ENCODE measurements at places on chromosomes 4 and X.

DNA sequence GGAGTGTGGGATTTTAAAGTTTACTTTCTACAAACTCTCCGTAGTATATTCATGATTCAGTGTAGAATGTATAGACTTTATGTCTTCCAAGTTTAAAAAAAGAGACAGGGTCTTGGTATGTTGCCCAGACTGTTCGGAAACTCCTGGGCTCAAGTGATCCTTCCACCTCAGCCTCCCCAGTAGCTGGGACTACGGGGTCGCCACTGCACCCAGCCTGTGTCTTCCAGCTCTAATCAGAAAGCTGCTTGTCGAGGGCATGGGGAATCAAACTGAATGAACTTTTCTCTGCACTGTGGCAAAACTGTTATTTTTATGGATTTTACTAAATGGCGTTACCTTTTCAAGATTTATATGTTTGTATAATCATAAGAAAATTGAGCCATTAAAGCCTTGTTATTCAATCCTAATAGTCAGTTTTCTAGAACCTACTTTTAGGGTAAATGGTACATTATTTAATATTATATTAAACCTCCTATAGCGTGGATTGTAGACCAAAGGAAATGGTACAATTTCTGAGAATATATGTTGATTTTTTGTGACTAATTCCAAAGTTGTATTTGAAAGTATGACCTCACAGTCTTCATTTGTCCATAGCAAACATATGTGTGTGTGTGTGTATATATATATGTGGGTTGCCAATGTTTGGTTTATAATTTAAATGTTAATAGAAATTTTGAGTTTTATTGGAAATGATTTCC, 1.1 kb downstream of the BLOC1S4 start:
- DNase-seq, result no peak
- peaks cover 2% of the 10 kb centered on the region for H3K36me3 ChIP-seq
- H3K27ac ChIP-seq, result peak overlapping the region; percentile 82
- H3K4me1 ChIP-seq, result peaks cover 27% of the 10 kb centered on the region

DNA sequence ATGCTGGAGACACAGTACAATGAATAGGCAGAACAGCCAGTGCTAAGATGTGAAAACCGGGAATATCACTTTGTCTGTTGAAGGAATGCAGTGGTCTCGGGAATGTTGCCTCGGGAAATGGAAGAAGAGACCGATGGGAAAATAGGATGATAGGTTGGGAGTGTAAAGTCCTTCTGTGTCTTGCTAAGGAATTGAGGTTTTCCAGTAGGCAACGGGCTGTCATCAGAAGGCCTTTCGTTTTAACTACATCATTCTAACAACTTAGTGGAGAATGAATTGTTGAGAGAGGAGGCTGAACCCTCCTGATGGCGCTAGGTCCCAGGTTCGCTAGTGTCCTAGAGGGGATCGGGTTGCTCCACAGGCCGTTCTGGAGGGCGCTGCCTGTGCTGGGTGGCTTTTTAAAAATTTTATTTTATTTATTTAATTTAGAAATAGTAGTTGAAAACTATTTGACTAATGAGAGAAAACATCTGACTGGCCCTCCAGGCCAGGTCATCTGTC, 730 bp downstream of the VBP1 start:
- peaks cover 13% of the 10 kb centered on the region for H3K4me1 ChIP-seq
- no peaks in the 10 kb centered on the region for H3K27me3 ChIP-seq
- no peak for DNase-seq
- no peak overlapping the region for H3K27ac ChIP-seq
- peak overlapping the region; percentile 94 for H3K4me3 ChIP-seq

- H3K4me1 ChIP-seq, result no peaks in the 10 kb centered on the region
- H3K27me3 ChIP-seq, result no peaks in the 10 kb centered on the region
- no peak overlapping the region for H3K27ac ChIP-seq
- no peak for DNase-seq
Observed at GRCh38 chr4:47664051-47664826, 173.6 kb downstream of the CORIN start.

DNA sequence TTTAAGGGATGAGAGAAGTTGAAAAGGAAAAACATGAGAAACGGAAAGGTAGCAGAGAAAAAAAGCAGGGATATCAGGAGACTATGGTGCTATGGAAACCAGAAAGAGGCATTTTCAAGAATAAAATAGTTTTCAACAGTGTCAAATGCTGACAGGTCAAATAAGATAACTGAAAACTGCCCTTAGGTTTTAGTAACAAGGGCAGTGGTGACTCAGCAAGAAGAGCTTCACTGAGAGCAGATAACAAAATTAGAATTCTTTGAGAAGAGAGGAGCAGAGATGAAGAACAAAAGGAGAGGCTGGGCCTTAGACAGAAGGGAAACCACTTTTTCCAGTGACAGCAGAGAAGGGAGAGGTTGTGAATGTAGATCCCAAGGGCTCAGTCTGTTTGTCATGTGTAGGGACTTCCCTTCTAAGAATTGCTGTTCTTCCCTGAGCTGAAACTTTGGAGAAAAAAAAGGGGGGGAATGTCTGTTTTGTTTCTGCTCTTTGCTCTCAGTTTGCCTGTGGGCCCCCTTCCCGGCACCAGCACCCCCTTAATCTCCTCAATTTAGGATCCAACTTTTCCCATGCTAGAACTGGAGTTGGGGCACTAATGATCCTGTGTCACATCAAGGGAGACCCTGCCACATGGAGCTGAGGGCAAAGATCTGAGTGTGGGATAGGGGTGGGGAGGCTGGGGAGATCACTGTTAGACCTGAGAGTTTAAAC, 26.8 kb upstream of the MAGEA10 start:
- no peaks in the 10 kb centered on the region for H3K4me1 ChIP-seq
- H3K27ac ChIP-seq, result no peak overlapping the region
- H3K27me3 ChIP-seq, result no peaks in the 10 kb centered on the region
- no peaks in the 10 kb centered on the region for H3K36me3 ChIP-seq

DNA sequence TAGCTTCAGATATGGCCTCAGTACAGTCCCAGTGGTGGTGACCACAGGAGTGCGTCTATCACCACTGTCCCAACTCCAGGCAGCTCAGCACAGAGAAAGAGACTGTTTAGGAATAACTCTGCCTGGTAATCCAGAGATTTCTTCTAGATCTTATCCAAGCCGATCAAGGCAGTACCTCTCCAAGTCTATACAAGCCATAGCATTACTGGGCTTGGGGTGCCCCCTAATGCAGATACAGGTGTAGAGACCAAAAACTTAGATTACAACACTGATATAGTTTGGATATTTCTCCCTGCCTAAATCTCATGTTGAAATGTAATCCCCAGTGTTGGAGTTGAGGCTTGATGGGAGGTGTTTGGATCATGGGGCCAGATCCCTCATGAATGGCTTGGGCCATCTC, 100.9 kb downstream of the PTCHD1 start:
- H3K4me3 ChIP-seq, result no peak overlapping the region
- H3K27ac ChIP-seq, result no peak overlapping the region
- DNase-seq, result no peak

- DNase-seq, result no peak
- H3K4me1 ChIP-seq, result no peaks in the 10 kb centered on the region
- no peak overlapping the region for H3K27ac ChIP-seq
- no peaks in the 10 kb centered on the region for H3K36me3 ChIP-seq
- peaks cover 8% of the 10 kb centered on the region for H3K27me3 ChIP-seq
Observed at GRCh38 chrX:18348047-18348446, 6.4 kb downstream of the SCML2 start.

GRCh38 chrX:84108584-84108983, 79.4 kb downstream of the RPS6KA6 start:
- H3K4me3 ChIP-seq, result no peak overlapping the region
- H3K4me1 ChIP-seq, result no peaks in the 10 kb centered on the region
- no peaks in the 10 kb centered on the region for H3K36me3 ChIP-seq
- DNase-seq, result no peak

Measured in T-cell (primary cell).